ENCODE measurements at places on chromosomes 7 and 10. TPM values are rescaled to one million over a fixed set of nuclear protein-coding genes. Genes with fewer than 3 reads are reported as not detected.

The SPDYE6 gene
- total RNA-seq: not detected

The PRLHR gene
- total RNA-seq: not detected

The SLC35B4 gene
- total RNA-seq: 3.5 TPM

The FOXP2 gene
- total RNA-seq: 0.54 TPM

The SLC26A5 gene
- total RNA-seq: not detected

The BTBD16 gene
- not detected for total RNA-seq

The ZNF33A gene
- 23.9 TPM for total RNA-seq

The ENO4 gene
- not detected for total RNA-seq

The ERVW-1 gene
- total RNA-seq: not detected

The EPO gene
- total RNA-seq: 0.39 TPM

The FAM241B gene
- not detected for total RNA-seq

The PNLIPRP1 gene
- not detected for total RNA-seq

The DNAH11 gene
- total RNA-seq: 2.2 TPM

The UCMA gene
- not detected for total RNA-seq

The OR13A1 gene
- total RNA-seq: not detected

The TSPAN12 gene
- total RNA-seq: 6.3 TPM

The CCDC136 gene
- 0.65 TPM for total RNA-seq

The ACTL6B gene
- total RNA-seq: not detected

The SNCG gene
- 1.3 TPM for total RNA-seq

The NKX1-2 gene
- not detected for total RNA-seq

The SORBS1 gene
- total RNA-seq: 1.6 TPM

The ZSCAN21 gene
- total RNA-seq: 8.0 TPM

The MKX gene
- 0.33 TPM for total RNA-seq

The CCL24 gene
- total RNA-seq: not detected

The AASS gene
- total RNA-seq: 8.0 TPM
